ENCODE measurements at places on chromosomes 1 and 21. TPM values are rescaled to one million over a fixed set of nuclear protein-coding genes. Genes with fewer than 3 reads are reported as not detected.

The IGSF21 gene
- not detected for total RNA-seq

The ECE1 gene
- 77.9 TPM for total RNA-seq

The CHI3L2 gene
- total RNA-seq: not detected

The CFAP57 gene
- total RNA-seq: 0.86 TPM

The CD55 gene
- 20.2 TPM for total RNA-seq

The AK5 gene
- total RNA-seq: 0.86 TPM

The MPL gene
- total RNA-seq: 0.34 TPM

The PLA2G2A gene
- not detected for total RNA-seq

The CYYR1 gene
- total RNA-seq: 10.9 TPM

The ECM1 gene
- total RNA-seq: 27.9 TPM

The OR10Z1 gene
- not detected for total RNA-seq

The C4BPB gene
- total RNA-seq: not detected

The AKNAD1 gene
- 0.15 TPM for total RNA-seq

The IL12RB2 gene
- total RNA-seq: 1.1 TPM

The NSUN4 gene
- 22.3 TPM for total RNA-seq

The CD46 gene
- 102 TPM for total RNA-seq

The SPEN gene
- total RNA-seq: 14.8 TPM

The TESK2 gene
- total RNA-seq: 5.1 TPM

The OR2L8 gene
- total RNA-seq: not detected

The DNM3 gene
- 0.47 TPM for total RNA-seq

The GNG4 gene
- 0.16 TPM for total RNA-seq

All from hair follicular keratinocyte (primary cell).